Common myeloid progenitor, CD34-positive (primary cell): ENCODE measurements at places on chromosomes 16 and 17.

DNA sequence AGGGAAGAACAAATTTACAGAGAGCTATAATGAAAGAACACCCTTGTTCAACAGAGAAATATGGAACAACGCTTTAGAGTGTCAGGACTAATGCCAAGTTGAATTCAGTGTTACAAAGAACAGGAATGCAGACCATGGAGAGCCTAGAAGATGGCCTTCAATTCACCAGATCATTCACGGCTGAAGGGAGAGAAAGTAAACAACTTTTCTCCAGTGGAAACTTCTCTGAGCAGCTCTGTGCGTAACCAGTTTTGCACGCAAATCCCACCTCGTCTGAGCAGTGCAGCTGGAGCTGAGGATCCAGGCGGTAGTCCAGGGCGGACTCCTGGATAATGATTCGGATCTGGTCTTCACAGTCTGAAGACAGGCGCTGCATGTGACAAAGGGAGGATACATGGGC is 40.5 kb upstream of the CLEC18B start:
- no peak for DNase-seq

- DNase-seq: no peak
These were observed 232.6 kb upstream of the TBX2 start for GRCh38 chr17:61167075-61167474.

DNA sequence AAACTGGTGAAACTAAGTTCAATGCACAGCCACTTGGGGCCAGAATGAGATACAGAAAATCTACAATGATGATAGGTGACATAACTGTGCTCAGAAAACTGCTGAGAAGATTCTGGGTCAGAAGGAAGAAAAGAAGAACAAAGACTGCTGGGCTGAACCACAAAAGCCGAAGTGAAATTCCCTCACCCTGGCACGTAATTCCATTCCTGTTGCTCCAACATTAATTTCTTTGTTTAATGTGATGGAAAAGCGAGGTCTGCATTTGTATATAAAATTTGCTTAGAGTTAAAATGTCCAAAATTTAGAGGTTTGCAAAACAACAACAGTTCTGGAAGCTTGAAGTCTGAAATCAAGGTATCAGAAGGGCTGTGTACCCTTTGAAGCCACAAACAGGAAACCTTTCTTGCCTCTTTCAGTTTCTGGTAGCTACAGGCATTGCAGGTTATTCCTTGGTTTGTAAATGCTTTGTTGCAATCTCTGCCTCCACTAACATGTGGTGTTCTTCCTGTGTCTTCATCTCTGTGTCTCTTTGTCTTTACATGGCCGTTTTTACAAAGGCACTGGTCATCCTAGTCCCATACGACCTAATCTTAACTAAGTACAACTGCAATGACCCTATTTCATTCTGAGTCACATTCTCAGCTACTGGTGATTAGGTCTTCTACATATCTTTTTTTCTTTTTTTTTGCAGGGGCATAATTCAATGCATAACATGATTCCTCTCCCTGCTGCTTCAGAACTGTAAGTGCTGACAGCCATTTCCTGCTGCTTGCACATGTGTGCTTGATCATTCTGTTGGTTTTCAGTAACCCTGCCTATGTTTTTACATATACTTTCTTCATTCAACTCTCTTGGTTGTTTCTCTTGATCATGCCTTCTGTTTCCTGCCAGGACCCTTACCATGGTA is 603.0 kb upstream of the CDH8 start:
- no peak for DNase-seq

- peak; percentile 88 for DNase-seq
These were observed 134.8 kb downstream of the HS3ST2 start for GRCh38 chr16:22948603-22949368.

- no peak for DNase-seq
These were observed 154.5 kb downstream of the BCAS3 start for GRCh38 chr17:60832151-60832585.

- DNase-seq: no peak
These were observed 108.1 kb downstream of the HS3ST4 start for GRCh38 chr16:25799816-25800215.

DNA sequence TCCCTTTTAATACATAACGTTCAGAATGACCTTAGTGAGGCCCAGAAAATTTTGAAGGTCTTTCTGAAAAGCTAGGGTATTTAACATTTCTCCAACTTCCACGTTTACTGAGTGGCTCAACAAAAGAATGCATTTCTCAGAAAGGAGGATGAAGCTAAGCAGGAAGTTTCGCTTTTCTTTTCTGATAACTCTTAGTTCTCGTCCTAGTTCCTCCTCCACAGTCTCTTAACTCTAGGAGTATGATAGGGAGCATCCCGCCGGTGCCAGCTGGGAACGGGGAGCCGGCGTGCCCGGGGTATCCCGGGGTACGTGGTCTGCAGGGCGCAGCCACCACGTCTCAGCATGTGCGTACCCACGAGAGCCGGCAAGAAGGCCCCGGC is 363 bp downstream of the KARS1 start:
- no peak for DNase-seq

DNA sequence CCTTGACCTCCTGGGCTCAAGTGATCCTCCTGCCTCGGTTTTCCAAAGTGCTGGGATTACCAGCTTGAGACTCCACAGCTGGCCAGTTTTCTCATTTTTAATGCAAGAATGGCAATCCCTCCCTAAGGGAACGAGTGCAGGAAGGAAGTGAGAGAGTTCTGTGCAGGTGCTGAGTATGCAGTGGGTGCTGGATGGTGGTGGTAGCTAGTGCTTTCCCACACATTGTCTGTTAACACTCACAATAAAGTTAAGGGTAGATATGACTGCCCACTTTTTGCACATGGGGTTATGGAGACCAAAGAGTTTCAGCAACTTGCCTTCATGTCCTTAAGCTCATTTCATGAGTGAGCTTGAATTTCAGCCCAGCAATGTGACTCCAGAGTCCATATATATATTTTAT is 18.5 kb downstream of the RGS9 start:
- DNase-seq: no peak

DNA sequence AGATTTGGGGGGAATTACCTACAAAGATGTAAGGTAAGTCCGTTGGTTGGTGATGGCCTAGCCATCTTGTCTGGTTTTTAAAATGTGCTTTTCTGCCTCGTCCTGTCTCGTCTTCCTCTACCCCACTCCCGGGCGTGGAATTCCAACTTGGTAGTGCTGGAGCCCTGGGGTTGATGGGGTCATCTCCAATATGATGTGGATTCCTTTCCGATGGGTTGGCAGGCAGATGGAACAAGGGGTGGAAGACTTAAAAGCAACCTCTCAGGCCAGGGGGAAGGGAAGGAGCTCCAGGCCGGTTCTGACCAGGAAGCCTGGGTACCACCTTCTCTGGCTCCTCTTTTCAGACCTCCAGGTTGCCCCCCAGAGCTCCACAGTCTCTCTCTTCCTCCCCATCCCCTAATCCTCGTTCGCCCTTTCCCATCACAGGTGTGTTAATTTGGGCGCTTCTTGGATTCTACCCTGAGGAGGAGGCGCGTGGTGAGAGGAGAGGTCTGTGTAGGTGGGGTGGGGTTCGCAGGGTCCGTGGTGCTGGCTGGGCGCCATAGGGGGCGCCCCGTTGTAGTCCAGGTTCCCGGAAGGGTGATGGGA is 5.1 kb upstream of the HOXB2 start:
- DNase-seq: no peak

DNA sequence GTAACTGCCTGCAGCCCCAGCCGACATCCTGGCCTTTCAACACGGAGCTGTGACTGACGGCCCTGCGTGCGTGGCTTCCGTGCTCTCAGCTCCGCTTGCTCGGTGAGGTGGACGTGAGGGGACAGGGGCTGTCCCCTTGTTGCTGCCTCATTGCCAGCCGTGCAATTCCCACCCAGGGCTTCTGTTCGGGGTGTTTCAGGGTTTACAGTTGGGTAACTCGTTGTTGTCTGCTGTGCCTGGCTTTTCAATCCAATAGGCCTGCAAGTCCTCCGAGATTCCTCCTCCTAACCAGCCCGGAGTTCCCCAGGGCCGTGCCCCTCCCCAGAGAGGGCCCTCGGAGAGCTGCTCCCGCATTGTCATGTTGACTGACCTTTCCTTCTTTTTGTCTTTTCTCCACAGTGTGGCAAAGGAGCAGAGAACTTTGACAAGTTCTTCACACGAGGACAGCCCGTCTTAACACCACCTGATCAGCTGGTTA is 31.4 kb upstream of the CACNG5 start:
- DNase-seq: no peak

GRCh38 chr16:57701759-57702371 is 7.3 kb downstream of the DRC7 start:
- DNase-seq: no peak

GRCh38 chr17:73462823-73463222 is 151.0 kb upstream of the CDC42EP4 start:
- no peak for DNase-seq

DNA sequence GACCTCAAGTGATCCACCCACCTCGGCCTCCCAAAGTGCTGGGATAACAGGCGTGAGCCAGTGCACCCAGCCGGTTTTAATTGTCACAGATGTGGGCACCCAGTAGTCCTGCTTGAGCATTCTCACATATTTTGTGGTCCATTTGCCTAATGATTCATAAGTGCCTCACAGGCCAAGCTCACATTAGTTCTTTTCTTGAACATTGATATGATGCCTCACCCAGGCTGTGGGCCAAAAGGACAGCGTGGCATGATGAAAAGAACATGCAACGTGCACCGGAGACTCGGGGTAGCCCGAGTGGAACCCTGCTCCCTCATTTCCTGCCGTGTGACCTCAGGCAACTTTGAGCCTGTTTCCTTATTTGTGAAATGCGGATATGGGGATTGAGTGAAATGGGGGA is 181.9 kb downstream of the SNX29 start:
- no peak for DNase-seq

DNA sequence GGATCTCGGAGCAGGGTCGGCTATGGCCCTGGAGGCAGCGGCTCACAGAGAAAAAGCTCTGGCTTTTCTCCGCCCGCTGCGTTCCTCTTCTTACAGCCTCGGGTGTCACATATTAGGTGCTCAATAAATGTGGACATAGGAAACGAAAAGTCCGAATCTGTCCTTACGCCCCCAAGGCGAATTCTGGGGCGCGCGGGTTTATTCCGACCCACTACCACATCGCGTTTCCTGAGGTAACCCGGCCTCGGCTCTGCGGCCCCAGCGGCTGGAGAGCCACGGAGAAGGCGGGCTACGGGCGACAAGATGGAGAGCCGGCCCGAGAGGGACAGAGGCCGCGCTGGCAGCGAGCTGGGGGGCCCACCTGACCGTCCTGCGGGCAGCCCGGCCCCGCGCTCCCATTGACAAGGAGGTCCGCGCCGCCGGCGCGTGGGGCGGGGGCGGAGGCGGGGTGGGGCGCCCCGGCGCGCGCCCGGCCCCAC is 573 bp upstream of the GNAO1 start:
- DNase-seq: no peak

DNA sequence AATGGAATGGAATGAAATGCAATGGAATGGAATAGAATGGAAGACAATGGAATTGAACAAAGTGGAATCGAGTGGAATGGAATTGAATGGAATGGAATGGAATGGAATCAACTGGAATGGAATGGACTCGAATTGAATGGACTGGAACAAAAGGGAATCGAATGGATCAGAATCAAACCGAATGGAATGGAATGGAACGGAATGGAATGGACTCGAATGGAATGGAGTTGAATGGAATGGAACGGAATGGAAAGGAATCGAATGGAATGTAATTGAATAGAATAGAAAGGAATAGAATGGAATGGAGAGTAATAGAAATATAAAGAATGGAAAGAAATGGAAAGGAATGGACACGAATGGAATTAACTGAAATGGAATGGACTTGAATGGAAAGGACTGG is 475.2 kb upstream of the WSB1 start:
- no peak for DNase-seq

- DNase-seq: no peak
These were observed 32.4 kb downstream of the SCNN1B start for GRCh38 chr16:23334457-23334853.

- no peak for DNase-seq
These were observed 19.5 kb downstream of the PMM2 start for GRCh38 chr16:8816967-8817655.

GRCh38 chr16:3576211-3576610 is 992 bp downstream of the NLRC3 start:
- DNase-seq: peak; percentile 36

DNA sequence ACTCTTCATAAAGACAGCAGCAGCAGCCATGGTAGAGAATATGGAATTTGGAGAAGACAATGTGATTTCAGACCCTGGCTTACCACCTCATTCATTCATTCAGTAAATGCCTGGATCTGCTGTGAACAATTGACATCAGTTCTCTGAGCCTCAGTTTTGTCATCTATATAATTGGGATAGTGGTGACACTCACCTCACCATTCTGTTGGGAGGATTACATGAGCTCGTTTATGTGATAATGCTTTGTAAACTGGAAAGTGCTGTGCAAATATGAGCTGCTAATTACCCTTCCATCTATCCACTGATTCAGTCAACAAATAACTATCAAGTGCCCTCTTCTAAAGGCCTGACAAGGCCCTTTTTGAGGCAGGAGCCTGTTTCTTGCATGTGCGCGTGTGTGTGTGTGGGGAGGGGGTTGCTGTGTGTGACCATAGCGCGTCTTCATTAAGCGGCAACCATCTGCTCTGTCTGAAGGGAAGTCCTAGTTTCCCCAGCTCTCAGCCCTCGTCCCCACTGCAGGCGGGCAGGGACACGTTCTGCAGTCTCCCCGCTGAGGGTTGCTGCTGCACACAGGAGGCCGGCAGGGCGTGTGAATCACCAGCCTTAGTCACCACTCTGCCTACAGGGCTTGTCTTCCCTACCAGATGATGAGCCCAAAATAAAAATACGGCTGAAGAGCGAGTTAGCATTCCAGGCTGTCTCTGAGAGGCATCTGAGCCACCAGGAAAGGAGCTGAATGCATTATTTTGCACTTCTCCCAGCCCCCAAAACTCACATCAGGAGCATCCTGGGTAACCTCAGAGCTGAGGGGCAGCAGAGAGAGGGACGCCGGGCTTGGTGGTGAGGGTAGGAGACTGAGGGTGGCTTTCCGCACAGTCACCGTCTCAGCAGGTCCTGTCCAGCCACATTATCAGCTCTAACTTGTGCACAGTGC is 19.9 kb downstream of the ARL4D start:
- DNase-seq: peak; percentile 82

DNA sequence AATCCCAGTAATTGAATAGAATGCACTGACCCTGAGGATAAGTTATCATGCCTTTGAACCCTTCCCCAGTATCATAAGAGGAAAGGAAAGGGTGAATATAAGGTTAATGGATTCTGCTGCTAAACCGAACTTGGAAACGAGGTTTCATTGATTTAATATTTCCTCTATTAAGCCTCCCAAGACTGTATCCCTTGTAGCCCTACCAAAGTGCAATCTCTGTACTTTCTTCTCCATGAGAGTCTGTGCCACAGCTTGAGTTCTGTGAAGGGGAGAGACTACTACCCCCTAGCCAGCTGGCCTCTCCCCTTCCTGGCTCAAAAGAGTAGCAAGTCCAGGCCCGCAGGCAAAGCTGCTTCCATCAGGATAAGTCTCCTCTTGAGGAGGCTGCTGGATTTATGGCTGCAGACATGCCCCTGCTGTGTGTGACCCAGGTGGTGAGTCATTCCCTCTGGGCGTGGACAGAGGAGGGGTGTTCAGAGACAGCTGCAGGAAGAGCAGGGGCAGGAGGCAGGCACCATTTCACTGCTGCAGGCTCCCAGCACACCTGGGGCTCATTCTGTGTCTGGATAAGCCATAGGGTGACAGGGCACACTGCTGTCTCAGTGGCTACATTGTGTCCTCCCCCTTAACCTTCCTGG is 58.4 kb downstream of the TOM1L2 start:
- peak; percentile 28 for DNase-seq

GRCh38 chr16:85891776-85892166 is 7.2 kb upstream of the IRF8 start:
- no peak for DNase-seq
